ENCODE measurements at places on chromosomes 6 and 20. TPM values are rescaled to one million over a fixed set of nuclear protein-coding genes. Genes with fewer than 3 reads are reported as not detected.

The EYS gene
- 0.17 TPM for total RNA-seq

The SLC44A4 gene
- total RNA-seq, result not detected

GRCh38 chr20:23296841-23297701 is 53.5 kb upstream of the NXT1 start:
- DNase-seq, result no peak

DNA sequence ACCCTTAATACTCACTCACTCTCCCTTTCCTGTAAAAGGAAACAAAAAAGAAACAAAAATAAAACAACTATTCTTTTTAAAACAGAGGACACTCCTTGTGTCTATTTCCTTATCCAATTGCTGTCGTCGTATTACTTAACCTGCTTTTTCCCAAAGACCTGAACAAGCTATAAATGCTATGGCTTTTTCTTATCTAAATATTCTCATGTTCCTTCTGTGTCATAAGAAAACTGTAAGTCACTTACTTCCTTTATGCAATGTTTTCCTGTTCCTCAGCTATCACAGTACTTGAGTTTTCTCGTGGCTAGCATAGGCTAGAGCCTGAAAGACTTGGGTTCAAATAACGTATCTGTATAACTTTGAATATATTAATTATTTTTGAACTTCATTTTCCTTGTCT is 99.2 kb downstream of the IRAK1BP1 start:
- DNase-seq, result no peak

- DNase-seq, result no peak
These were observed 3.1 kb upstream of the STX16 start for GRCh38 chr20:58647796-58648501.

DNA sequence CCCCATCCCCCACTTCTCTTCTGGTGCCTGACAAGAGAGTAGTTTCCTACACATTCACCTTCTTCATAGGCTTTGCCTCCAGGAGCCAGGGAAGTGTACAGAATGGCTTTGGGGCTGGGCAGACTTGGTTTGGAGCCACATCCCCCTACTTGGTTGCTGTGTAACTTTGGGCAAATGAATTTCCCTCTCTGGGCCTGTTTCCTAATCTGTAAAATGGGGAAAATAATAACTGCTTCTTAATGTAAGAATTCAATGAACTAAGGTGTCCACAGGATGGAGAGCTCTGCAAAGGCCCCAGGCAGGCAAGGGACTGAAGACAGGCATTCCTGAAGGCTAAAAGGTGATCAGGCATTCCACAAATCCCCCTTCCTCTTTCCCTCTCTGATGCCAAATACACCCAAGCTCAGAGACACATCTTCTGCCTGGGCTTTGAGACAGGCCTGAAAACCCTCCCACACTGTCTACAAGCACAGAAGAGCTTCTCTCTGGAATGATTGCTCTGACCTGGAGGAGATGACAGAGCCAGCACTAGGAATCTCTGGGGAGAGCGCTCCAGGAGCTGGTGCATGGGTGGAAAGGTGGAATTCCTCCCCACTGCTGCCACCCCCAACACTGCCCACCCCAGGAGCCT is 6.9 kb upstream of the C20orf203 start:
- no peak for DNase-seq

DNA sequence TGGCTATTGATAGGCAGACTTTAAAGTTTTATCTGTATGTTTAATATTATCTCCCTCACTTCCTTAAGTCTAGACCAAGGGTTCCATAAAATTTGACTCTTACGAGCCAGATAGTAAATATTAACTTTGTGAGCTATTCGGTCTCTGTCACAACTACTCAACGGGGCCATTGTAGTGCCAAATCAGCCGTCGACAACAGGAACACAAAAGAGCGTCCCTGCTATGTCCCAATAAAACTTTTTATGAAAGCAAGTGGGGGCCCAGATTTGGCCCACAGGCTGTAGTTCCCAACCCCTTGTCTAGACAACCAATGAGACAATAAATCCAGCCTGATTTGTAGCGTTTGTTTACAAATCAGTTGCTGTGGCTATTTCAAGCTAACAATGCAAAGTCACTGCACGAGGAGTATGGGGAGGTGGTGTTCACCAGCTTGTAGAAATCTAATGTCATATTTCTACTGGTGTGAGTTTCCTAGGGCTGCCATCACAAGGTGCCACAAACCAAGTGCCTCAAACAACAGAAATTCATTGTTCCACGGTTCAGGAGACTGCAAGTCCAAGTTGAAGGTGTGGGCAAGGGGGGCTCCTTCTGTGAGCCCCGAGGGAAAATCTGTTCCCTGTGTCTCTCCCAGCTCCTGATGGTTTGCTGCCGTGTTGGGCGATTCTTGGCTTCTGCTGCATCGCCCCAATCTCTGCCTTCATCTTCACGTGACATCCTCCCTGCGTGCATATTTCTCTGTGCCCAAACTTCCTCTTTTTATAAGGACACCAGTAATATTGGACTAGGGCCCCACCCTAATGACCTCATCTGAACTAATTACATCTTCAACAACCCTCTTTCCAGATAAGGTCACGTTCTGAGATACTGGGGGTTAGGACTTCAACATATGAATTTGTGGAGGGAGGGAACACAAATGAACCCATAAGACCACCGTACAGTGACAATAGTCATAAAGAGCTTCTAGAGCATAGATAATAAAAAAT is 356.0 kb upstream of the JARID2 start:
- DNase-seq, result no peak

DNA sequence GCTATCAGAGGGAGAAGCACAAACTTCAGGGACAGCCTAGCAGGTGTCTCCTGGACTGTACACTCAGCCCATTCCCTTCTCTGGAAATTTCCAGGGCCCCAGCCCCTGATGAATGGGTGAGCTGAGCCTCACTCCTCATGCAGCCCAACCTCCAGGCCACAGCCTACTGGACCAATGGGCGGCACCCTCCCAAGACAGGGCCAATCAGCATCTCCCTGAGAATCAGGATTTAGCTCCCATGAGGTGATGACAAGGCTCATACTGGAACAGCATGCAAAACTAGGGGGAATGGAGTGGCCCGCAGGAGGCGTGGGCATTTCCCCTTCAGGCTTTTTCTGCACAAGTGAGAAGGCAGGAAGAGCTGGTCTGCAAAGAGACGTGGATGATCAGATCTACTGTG is 29.0 kb downstream of the NFATC2 start:
- no peak for DNase-seq

GRCh38 chr6:142902636-142903053 is 42.3 kb downstream of the HIVEP2 start:
- DNase-seq, result peak; percentile 92

DNA sequence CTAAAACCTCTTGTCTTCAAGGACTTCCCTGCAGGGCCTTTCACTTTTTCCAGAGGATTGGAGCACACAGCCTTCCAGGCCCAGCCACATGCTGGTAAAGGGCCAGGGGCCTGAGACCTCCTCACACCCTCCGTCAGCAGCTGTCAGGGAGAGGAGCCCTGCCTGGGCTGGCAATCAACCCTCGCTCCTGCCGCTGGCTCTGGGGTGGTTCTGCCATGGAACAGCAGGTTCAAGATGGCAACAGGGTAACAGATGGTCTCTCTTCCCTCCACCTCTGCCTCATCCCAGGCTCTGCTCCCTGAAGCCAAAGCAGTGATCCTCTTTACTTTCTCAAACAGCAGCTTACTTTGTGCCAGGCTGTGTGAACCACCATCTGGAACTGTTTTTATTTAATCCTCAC is 23.8 kb downstream of the PCNA start:
- no peak for DNase-seq

DNA sequence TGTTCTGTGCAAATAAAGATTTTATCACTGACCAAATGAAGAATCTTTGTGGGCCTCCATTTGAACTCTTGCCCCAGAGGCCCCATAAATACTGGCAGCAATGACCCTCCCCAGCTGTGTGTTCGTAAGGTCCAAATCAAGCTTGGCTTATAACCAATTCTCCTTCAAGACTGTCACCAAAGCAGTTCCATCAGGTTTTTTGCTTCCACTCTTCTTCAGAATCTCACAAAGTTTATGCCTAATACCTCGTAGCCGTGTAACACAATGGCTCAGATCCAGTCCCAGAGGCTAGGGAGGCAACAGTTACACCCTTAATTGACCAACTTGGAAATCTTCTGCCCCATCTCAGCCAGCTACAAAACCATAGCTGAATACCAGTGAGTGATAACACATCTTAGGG is 120.5 kb downstream of the HIVEP2 start:
- DNase-seq, result no peak

DNA sequence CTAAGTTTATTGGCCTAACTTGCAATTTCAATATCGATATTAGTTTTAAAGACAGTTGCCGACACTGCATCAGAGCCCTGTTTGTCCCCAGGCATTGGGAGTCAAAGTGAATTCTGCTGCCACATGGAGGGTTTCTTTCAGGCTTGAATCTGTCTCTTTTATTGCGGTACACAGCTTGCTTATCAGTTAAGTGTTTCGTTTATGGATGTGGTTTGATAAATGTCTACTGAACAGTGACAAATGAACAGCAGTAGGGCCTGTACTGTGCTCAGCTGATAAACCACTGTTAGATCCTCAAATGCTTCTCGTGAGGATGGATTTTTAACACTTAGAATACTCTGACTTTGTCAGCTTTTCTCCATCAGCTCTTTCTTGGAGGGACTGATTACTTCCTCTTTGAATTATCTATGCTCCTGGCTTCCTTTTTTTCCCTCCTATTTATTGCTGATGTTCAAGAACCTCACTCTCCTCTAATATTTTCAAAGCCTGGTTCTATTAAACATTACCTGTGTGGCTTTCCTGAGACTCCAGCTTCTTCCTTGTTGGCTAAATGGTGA is 240.8 kb downstream of the PLCB1 start:
- DNase-seq, result no peak

DNA sequence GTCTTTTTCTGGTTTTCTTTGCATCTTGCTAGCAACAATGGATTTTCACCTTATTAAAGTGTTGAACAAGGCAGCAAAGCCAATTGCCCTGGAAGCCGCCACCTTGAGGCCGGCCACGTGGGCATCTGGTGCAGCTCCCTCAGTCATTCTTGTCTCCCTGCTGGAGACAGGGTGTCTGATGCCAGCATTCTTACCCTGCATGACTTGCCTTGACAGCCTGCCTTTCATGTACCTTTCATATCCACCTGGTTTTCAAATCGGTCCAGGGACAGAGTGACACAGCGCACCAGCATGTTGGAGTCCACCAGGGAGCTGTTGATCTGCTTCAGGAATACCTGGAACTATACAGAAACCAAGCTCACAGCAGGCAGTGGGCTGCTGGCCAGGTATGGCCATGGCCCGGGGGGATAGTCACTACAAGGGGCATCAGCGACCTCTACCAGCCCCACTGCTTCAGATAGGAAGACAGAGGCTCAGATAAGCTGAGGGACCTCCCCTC is 49.8 kb downstream of the MYH7B start:
- DNase-seq, result no peak

- DNase-seq, result no peak
These were observed 180.3 kb downstream of the HDGFL1 start for GRCh38 chr6:22749696-22750095.

Measured in H4 (cell line).